Heart right ventricle (tissue), 16 donors: ENCODE measurements at places on chromosomes 12 and 14.

DNA sequence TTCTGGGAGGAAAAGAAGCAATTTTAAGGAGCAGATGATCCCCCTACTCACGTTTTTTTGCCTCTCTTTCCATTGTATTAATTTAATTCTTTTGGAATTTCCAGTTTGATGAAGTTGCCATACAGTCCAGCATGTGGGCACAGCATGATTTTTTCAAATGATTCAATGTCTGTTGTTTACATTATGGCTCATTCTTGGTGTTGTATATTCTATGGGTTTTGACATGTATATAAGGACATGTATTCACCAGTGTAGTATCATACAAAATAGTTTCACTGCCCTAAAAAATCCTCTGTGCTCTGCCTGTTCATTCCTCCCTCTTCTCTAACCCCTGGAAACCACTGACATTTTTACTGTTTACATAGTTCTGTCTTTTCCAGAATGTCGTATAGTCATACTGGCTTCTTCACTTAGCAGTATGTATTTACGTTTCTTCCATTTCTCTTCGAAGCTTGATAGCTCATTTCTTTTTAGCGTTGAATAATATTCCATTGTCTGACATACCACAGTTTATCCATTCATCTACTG is 13.3 kb upstream of the KLHDC2 start:
- no peak for DNase-seq

GRCh38 chr12:109732321-109733305 is 19.0 kb downstream of the FAM222A start:
- DNase-seq: no peak

GRCh38 chr14:34680806-34681479 is 33.5 kb downstream of the CFL2 start:
- no peak for DNase-seq

GRCh38 chr12:121245031-121245430 is 35.1 kb downstream of the P2RX4 start:
- DNase-seq: no peak
